NCI-H460 (cell line): ENCODE measurements at places on chromosomes 2 and 18.

- no peak for DNase-seq
Observed at GRCh38 chr2:60948161-60948560, 66.8 kb downstream of the REL start.

- DNase-seq: no peak
Observed at GRCh38 chr2:23320058-23320457, 64.9 kb upstream of the KLHL29 start.

GRCh38 chr2:58917596-58917995 lies 676.5 kb upstream of the FANCL start:
- DNase-seq: no peak

DNA sequence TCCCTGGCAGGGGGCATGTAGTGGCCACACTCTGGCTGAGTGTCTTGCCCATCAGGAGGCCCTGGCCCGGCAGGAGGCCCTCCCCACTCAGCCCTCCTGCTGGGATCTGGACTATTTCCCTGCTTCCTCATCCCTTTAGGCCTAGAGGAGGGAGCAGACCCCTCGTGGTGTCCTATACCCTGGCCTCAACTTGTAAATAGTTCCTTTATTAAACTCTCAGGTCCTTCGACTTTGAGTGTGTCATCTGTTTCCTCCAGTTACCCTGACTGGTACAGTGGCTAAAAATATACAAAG lies 166.7 kb upstream of the GLI2 start:
- DNase-seq: no peak

DNA sequence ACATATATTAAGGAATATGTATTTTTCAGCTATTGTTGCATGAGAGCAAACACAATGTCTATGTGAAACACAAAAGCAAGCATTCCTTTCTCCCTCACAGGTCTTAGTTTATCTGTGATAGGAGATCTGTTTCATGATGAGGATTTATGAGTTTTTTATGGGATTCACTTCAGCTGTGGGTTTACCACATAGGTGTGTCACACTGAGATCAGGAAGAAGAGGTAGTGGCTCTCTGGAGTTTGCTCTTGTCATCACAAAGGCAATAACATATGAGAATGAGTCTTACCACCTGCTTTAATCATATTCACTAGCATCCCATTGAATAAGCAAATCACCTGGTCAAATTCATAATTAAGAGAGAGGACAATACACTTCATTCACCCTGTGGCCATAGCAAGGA lies 960.3 kb upstream of the SLC39A10 start:
- DNase-seq: no peak

DNA sequence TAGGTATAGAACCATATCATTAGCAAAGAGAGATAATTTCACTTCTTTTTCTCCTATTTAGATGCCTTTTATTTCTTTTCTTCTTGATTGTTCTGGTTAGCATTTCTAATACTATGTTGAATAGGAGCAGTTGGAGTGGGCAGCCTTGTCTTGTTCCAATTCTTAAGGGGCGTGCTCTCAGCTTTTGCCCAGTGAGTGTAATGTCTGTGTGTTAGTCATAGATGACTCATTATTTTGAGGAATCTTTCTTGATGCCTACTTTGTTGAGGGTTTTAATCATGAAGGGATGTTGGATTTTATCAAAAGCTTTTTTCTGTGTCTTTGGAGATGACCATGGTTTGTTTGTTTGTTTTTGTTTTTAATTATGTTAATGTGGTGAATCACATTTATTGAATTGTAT lies 1453.1 kb upstream of the SLC39A10 start:
- DNase-seq: peak; percentile 9

GRCh38 chr2:3354986-3355385 lies 22.6 kb downstream of the EIPR1 start:
- no peak for DNase-seq
